HEK293T (cell line): ENCODE measurements at places on chromosomes 4 and X.

- DNase-seq: no peak
Measured at GRCh38 chr4:146245850-146246249, 31.5 kb downstream of the REELD1 start.

DNA sequence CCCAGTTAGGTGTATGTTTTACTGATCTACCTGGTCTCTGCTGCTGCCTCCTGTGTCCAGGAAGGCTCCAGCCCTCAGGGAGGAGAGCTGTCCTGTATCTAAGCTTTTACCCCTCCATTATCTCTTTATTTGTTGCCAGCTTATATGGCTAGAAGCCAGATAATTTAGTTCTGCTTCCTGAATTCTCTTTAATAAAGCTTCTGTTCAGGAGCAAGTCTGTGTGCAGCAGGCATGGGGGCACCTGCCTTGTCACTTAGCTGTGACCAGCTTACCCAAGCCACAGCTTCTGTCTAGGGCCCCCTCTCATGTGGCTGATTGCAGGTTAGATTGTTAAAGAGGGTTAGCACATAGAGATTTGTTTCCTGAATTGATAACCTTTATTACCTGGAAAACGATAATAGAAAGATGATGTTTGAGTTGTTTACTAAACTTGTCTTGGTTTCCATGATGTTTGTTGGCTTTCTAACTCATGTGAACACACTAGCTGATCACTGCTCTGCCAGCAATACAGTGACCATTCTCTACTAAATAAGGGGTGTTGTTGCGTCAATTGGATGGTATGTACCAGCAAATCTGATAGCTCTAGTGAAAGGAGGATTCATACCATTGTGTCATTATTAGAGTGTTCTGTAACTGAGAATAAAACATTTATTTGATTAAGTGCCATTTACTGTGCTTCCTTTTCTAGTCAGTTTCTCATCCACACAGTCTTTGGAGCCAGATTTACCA, 189.8 kb upstream of the ANK2 start:
- DNase-seq: no peak

DNA sequence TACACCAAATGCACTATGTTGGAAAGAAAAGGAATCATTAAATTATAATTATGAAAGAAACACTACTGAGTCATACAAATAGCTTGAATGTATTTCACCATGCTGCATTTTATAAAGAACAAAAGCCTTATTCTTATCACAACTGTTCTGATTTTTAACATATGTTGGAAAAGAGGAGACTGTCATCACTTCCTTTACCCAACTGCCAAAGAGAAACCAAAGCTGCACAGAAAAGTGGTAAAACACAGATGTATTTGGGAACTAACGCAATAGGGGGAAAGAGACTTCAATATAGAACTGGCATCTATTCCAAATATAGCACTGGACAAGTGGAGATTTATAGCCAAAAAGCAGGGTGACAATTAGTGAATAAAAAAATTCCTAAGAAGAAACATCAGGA, 181.0 kb downstream of the SPANXN3 start:
- no peak for DNase-seq

DNA sequence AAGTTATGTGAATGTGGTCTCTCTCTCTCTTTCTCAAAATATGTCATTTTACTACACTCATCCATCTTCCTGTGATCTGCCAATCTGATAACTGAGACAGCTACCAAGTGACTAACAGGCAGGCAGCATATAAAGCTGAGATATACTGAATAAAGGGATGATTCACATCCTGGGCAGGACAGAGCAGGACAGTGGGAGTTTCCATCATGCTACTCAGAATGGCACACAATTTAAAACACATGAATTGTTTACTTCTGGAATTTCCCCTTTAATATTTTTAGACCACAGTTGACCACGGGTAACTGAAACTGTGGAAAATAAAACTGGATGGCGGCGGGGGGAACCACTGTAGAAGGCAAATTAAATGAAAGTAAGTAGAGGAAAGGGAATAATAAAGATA, 58.6 kb upstream of the DCTD start:
- no peak for DNase-seq

DNA sequence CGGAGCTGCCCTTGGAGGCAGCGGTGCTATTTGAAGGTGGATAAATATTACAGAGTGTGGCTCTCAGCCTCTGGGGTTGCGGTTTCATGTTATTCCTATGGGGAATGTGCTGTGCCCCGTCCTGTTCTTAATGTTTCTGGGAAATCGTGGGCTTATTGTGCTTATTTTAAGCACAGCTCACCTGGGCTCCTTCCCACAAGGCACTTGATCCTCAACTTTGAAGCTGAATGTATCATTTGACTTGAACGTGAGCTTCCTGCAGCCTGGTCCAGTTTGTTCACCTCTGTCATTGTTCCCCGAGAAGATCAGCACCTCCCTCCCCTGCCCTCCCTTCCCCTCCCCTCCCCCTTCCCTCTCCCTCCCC, 3.9 kb downstream of the SORCS2 start:
- no peak for DNase-seq

- no peak for DNase-seq
Measured at GRCh38 chrX:38881066-38881465, 79.8 kb downstream of the MID1IP1 start.

- DNase-seq: no peak
Measured at GRCh38 chr4:189001283-189001970, 862.2 kb downstream of the TRIML1 start.

- DNase-seq: no peak
Measured at GRCh38 chr4:17018013-17018412, 119.6 kb upstream of the LDB2 start.

- DNase-seq: no peak
Measured at GRCh38 chr4:42541647-42542046, 115.3 kb downstream of the ATP8A1 start.

DNA sequence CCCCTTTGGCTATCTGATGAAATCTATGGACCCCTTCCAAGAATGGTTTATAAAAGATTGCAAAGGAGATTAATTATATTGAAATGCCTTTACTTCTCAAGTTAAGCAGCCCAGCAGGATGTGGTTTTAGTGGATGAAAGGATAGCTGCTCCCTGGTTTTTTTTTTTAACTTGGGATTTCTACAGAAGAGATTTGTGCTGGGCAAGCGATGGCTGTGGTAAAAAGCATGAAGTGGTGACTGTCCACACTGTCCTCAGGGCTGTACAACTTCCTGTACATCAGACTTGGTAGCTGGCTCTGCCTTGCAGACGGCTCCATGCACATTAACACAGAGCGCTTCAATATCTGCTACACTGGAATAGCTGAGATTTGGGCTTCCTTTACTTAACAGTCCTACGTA, 321.7 kb downstream of the DHX15 start:
- no peak for DNase-seq

DNA sequence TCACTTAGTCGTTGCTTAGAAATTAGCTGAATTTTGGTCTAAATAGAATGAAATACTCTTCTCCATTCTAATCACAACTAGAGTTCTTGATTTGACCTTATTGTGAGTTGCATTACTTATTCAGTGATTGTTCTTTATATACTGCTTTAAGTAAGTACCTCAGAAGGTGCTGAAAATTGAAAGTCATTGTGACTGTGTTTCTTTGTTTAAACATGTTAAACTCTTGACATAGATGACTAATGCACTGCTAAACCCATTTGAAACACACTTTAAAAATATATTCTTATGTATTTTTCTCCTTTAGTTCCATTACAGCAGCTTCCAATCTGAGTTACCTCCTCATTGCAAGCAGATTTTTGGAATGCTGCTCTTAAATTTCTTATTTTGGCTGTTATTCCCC, 9.1 kb downstream of the TSPAN7 start:
- no peak for DNase-seq

DNA sequence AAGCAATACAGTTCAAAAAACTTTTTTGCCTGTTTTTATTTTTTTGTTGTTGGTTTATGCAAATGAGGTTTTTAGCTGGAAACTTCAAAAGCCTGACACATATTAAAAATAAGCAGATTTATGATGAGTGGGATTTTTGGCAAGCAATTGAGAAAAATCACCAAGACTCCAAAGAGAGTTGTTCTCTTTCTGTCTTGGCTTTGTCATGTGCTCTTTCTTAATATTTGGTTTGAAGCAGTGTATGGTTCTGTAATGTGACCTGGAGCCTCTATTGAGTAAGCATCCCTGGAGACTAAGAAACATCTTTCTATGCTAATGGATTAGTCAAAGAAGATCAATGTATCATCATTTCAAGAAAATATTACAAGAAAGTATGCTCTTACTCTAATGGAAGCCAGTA, 11.7 kb downstream of the TRIM2 start:
- DNase-seq: no peak

DNA sequence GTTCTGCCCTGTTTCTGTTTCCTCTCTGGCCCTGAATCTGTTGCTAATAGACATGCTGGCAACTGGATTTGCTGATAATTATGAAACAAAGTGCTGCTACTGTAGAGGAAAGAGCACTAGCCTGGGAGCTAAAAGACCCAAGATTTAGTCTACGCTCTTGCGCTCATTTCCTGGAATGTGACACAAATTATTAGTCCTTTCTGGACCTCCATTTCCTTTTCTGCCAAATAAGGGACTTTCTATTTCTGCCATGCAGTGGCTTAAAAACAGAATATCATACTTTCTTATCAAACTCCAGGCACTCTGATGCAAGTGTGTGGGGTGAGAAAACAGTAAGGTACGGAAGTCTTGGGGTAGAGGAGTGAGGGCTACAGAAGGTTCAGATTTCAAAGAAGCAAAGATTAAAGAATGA, 48.3 kb upstream of the GPR174 start:
- no peak for DNase-seq

DNA sequence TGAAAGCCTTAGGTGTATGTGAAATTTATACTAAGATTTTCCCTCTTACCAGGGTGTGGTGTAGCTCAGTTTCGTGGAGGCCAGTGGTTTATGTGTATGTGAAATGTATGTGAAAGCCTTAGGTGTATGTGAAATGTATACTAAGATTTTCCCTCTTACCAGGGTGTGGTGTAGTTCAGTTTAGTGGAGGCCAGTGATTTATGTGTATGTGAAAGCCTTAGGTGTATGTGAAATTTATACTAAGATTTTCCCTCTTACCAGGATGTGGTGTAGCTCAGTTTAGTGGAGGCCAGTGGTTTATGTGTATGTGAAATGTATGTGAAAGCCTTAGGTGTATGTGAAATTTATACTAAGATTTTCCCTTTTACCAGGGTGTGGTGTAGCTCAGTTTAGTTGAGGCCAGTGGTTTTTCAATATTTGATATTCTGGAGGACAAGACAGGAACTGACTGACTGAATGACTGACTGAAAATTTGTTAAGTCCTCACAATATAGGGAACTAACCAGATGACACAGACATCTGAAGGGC, 143.7 kb downstream of the NEXMIF start:
- no peak for DNase-seq

DNA sequence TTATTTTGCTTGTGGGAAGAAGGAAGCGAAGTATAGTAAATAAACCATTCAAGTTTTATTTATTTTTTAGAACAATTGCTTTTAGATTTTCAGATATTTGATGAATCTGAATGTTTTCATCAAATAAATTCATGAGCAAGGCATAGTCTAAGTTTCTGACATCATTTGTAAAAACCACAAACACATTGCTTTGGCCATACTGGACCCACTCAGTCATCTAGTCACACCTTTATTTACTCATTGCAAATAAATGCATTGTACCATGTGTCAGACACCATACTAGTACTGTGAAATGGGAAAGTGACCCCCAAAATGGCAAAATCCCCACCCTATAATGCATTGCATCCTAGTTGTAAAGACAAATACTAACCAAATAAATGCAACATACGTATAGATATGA, 449.1 kb upstream of the SMIM31 start:
- no peak for DNase-seq

DNA sequence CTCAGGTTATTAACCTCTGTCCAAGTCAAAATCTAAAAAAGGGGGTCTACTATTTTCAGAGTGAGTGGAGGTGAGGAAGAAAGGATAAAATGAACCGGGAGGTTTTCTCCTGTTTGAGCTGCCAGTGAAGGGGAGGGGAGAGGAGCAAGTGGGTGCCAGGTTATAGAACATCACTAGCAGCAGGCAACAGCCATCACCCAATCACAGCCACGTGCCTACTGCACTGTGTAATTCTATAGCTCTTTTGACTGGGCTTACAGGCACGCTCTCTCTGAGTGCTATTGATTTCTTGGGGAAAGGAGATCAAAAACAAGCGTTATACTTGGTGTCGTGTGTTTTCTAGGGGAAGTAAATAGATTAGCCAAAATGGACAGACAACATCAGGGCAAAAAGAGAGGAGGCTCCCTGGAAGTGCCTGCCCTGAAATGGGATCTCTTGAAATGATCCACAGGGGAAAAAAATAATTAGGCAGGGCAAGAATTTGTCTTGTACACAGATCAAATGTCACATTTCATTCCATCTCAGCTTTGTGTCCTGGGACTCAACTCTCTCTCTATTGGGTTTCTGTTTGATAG, 300.5 kb upstream of the LCORL start:
- no peak for DNase-seq

- no peak for DNase-seq
Measured at GRCh38 chrX:9943420-9943819, 23.7 kb upstream of the CLDN34 start.

- no peak for DNase-seq
Measured at GRCh38 chrX:153433781-153434285, 12.0 kb downstream of the TREX2 start.

GRCh38 chr4:140308366-140309123, 64.9 kb upstream of the SCOC start:
- no peak for DNase-seq

DNA sequence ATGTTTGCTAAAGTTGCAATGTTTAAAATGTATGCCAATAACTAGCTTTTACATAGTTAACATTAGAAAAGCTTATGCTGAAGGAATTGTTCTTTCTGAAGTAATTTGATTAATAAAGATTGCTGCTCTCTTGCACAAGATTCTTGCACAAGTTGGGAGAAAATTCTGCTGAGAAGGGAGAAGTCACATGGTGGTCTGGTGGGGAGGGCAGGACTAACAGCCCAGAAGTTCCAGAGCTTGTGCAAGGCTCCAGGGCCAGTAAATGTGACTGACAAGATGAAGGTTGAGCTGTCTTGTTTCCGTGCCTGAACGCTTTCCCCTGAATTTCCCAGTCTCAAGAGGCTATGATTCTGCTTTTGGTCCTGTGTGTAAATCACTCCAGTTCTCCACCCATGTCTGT, 112.9 kb upstream of the VCX start:
- no peak for DNase-seq

- no peak for DNase-seq
Measured at GRCh38 chrX:134725103-134725690, 66.9 kb upstream of the PLAC1 start.

DNA sequence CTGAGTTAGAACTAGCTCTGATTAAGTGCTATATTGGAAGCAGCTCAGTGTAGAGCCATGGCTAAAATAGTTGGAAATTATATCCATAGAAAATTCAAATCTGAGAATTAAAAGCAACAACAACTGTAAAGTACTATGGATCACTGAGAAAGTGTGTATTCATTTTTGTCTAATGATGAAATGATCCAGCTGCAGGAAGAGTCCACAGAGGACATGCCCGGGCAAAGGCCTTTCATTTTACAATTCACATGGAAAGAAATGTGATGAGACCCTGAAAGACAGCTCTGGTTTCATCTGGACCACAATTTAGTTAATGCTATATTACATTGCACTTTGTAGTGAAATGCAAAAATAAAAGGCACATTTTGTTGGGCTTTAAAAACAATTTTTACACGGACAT, 196.8 kb upstream of the FAT1 start:
- DNase-seq: no peak
